HCT116 (cell line): ENCODE measurements at places on chromosomes 13 and 19.

- DNase-seq, result no peak
Measured at GRCh38 chr13:23674795-23675640, 104.8 kb downstream of the TNFRSF19 start.

DNA sequence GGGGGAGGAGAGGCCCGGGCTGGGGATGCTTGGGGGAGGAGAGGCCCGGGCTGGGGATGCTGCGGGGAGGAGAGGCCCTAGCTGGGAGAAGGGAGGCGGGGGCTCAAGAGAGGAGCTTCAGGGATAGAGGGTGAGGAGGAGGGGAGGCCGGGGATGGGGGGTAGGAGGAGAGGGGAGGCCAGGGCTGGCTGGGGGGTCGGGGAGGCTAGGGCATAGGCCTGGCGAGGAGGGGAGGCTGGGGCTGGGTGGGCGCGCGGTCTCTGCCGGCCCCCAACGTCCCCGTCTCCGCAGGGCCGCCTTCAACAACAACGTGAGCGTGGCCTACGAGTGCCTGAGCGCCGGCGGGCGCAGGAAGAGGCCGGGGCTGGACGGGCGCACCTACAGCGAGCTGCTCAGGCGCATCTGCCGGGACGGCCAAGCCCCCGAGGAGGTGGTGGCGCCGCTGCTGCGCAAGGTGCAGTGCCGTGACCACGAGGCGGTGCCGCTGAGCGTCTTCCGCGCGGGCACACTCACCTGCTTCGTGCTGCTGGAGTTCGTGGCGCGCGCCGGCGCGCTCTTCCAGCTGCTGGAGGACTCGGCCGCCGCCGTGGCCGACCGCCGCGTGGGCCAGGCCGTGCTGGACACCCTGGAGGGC, 11.4 kb downstream of the TPGS1 start:
- DNase-seq, result no peak

GRCh38 chr19:56113074-56113632, 7.9 kb downstream of the ZNF787 start:
- no peak for DNase-seq

GRCh38 chr13:94112731-94113130, 366.8 kb downstream of the DCT start:
- no peak for DNase-seq

- DNase-seq, result no peak
Measured at GRCh38 chr19:10871711-10872545, 575 bp downstream of the CARM1 start.

- no peak for DNase-seq
Measured at GRCh38 chr19:55355213-55355821, 798 bp upstream of the COX6B2 start.

DNA sequence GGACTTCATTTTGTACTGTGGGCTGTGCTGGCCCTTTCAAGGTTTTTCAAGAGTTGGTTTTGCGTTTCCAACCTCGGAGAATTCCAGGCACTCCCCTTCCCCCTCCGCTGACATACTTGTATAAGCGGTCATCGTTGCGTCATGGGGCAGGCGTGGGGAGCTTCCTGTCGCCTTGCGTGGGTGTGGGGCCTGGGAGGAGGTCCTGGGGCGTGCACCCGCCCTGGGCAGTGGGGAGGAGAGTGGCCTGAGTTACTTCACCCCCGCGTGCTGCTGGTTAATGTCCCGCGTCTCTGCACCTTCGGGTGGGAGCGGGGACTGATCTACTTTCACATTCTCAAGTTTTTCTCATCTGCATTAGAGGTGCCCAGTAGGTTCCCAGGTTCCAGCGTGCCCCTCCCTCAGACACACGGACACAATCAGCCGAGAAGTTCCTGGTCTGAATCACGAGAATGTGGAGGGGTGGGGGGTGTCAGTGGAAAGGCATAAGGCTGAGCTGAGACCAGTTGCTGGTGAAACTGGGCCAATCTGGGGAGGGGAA, 4.1 kb downstream of the IER2 start:
- DNase-seq, result no peak

- DNase-seq, result no peak
Measured at GRCh38 chr19:46591870-46592269, 9.3 kb upstream of the CALM3 start.

DNA sequence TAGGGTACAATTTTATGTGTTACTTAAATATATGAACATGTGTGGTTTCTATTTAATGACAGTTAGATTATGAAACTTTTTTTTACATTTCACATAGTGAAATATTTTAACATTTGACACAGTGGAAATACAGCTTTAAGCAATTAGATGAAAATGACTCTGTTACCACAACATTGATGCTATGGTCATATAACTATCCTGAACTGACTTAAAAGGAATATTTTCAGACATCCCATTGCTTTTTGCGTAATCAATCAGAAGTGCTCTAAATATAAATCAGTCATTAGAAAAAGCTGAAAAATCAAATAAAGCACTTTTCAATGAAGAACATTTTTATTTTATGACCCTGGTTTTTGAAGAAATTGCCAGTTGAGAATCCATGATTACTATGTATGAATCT, 80.3 kb downstream of the UFM1 start:
- DNase-seq, result no peak

- DNase-seq, result no peak
Measured at GRCh38 chr19:43902399-43902798, 32.7 kb downstream of the ZNF45 start.

DNA sequence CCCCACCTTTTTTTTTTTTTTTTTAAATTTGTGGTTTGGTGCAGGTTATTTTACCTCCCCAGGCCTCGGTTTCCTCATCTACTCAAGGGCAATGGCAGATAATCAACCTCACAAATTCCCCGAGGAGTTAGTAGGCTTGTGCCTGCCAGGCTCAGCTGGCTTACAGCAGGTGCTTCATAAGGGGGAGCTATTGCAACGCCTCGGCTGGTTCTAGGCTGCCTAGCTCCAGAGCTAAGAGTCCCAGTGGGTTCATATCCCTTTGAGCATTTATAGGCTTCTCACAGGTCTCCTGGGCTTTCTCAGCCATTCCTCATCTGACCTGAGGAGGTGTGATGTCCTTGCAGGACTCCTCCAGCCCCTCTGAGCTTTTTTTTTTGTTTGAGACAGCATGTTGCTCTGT, 10.6 kb downstream of the BCKDHA start:
- no peak for DNase-seq

- DNase-seq, result peak; percentile 33
Measured at GRCh38 chr19:13234518-13234917, 84.3 kb downstream of the IER2 start.

DNA sequence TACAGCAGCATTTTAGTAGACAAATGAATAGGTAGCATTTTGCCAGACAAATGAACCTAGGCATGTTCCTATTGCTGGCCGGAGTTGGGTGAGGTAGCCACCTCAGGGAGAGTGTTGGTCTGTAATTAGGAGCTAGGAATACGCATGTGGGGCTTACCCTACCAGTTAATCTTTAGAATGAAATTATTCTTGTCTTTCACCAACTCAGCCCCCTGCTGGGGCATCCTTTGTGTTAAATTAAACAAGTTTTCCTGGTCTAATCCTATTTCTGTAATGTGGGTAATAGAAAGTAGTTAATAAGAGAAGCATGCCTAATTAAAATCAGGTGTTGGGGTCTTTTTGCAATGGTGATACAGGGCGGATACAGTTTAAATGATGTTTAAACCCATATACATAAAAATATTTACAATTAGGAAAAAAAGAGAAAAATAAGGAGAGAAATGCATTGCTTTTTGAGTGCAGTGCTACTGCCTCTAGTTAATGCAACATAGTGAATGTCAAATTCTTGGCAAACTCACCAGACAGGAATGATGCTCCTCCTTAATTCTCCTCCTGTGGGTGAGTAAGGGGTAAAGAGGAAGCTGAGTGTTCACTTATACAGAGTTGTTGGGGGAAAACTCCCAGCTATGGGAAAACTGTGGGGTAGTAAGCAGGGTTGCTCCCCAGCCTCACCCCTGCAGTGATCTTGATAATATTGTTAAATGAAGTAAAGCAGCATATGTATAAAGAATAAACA, 276.4 kb upstream of the EDNRB start:
- no peak for DNase-seq

DNA sequence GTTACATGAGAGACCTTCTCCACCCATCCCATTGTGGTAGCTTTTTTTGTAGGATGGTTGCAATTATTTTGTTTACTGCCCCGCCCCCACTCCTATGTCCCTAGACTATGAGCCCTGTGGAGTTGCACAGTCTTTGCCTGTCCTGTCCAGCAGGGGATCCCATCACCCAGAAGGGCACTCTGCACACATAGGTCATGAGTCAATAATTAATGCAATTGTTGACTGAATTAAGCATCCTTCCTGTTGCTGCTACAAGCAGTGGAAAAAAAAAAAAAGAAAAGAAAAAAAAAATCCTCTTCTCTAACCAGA, 14.2 kb downstream of the C19orf81 start:
- no peak for DNase-seq

DNA sequence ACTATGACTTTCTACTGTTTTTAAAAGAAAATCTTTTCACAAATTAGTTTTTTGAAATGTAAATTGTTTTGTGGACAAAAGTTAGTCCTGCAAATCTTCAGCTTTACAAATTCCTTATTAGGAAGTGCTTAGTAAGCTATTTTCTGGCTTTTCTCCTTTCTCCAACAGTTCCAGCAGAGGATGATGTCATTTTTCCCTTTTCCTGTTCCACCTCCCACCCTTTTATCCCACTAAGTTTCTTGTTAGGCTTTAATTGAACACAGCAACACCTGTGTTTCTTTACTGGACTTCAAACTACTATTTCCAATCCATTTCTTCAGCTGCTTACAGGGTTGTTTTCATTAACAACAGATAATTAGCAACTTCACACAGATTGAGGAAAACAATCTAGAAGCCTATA, 389.2 kb downstream of the NDFIP2 start:
- DNase-seq, result no peak

GRCh38 chr19:1015782-1016646, 4.9 kb downstream of the TMEM259 start:
- no peak for DNase-seq

DNA sequence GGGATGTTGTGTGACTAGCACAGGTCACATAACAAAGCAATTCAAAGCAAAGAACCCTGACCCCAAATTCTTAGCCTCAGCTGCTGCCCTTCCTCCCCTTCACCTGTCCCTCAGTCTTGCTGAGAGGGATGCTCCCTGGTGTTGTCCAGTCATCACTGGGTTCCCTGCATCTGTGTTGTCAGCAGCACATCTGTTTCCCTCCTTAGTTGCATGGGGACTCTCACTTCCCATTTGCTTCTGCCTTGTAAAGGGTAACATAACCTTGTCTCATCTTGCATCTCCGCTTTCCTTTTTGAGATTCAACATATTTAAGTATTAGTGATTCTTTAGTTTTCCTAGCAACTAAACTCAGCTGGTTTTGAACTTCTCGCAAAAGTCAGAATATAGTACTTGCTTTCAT, 54.0 kb downstream of the SPATA13 start:
- DNase-seq, result no peak

- DNase-seq, result no peak
Measured at GRCh38 chr13:87923753-87924152, 252.6 kb downstream of the SLITRK5 start.

GRCh38 chr19:56718231-56718630, 46.7 kb upstream of the ZNF835 start:
- no peak for DNase-seq

- no peak for DNase-seq
Measured at GRCh38 chr19:30068528-30069395, 126.7 kb downstream of the URI1 start.

DNA sequence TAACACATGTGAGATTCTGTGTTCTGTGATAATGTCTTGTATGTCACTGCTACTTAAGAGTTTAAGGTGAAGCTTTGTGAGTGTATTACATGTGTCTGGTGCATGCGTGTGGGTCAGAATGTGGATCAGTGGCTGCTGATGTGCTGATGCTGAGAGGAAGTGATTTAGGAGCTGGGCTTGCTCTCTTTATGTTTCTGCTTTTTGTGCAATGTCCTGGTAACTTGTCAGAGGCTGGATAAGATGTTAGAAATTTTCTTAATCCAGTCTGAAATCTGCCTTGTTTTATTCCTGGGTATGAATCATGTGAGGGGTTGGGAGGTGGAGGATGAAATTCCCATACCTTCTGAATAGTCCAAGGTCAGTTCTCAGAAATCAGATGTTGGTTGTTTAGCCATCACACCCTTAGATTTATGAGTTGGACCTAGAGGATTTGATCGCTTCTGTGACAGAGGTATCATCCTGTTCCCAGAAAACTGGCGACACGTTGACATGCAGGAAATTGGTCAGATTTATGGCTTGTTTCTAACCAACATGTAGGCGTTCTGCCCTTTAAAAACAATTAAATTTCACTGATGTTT, 24.5 kb upstream of the CXCL17 start:
- no peak for DNase-seq

- no peak for DNase-seq
Measured at GRCh38 chr13:102138635-102139190, 263.1 kb downstream of the FGF14 start.

DNA sequence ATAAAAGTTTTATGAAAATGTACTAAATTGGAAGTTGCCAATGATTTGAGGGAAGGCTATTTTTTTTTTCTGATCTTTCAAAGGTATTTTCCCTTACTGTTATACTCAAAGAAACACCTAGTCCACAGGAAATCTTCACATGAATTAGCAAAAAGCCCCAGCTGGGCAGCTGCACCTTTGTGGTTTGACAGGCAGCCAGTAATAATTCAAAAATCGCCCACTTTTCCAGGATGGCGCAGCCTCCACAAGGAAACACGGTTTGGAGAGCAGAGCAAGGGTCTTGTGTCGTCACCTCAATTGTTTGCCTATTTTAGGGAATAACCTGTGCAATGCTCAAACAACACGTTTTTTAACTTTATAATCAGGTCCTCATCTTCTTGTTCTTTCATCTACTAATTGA, 324.9 kb upstream of the GPC6 start:
- no peak for DNase-seq

GRCh38 chr19:11475861-11476260, 5.0 kb downstream of the ELAVL3 start:
- DNase-seq, result no peak

GRCh38 chr13:51820016-51820597, 16.1 kb upstream of the DHRS12 start:
- no peak for DNase-seq

DNA sequence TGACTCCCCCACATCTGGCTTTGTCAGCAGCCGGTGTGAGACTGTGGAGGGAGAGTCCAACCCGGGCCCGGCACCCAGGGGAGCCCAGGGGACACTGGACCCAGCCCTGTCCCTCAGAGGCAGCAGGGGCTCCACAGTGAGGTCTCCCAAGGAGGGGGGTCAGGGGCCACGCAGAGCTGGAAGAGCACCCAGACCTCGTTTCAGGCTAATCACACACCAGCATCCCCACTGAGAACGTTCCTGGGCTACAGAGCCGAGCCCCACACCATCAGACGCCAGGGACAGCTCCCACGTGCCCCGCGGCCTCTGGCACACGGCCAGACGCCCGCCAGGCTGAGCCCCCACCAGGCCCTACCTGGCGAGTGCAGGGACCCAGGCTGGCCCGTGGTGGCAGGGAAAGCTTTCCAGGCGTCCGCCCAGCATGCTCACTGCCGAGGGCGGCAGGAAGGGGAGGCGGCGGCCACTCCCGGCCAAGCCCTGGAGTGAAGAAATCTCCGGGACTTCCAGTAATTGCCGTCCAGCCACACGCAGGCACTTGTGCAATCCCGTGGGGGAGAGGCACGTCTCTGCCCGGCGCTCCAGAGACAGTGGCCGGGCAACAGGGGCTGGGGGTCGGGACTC, 19.2 kb downstream of the SBNO2 start:
- no peak for DNase-seq
